ENCODE measurements at places on chromosomes 2 and 18.
A peak's percentile ranks its signal among the peaks of the same experiment; 100 is the strongest.

DNA sequence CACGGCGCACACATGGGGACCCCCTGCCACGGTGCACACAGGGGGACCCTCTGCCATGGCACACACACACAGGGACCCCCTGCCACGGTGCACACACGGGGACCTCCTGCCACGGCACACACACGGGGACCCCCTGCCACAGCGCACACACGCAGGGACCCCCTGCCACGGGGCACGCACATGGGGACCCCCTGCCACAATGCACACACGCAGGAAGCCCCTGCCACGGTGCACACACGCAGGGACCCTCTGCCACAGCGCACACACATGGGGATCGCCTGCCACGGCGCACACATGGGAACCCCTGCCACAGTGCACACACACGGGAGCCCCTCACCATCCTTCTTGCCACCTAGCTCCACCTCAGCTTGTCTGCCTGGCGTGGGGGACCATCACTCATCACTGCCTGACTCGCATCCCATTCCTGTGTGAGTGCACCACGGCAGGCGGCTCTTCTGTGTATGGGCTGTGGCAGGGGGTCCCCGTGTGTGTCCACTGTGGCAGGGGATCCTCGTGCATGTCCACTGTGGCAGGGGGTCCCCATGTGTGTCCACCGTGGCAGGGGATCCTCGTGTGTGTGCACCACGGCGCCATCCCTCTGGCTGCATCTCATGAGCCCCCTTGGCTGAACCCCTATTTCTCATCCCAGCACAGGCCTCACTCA lies 206.7 kb downstream of the EIPR1 start:
- DNase-seq, result no peak

- no peak for DNase-seq
Measured at GRCh38 chr2:219513787-219514186, 495 bp upstream of the ASIC4 start.

- no peak for DNase-seq
Measured at GRCh38 chr18:73101977-73102376, 234.2 kb upstream of the NETO1 start.

GRCh38 chr18:50117863-50118262 lies 77.1 kb downstream of the MYO5B start:
- DNase-seq, result no peak

DNA sequence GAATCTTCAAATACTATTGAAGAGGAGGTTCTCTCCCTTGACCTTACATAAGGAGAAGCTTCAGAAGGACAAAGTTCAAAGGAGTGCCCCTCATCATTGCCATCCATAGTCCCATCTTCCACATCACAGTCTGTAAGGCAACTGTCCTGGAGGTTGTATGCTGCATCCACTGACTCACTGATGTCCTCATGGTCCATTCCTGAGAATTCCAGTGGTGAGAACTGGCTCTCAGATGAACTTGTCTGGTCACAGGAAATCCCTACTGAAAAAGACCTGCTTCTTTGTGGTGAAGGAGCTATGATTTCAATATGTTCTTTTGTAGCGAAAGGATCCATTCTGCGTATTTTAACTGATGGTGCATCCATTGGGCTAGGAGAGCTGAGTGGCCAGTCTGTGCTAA lies 52.2 kb downstream of the EIF2AK3 start:
- DNase-seq, result no peak

- no peak for DNase-seq
Measured at GRCh38 chr2:102736110-102736409, 25.8 kb upstream of the TMEM182 start.

DNA sequence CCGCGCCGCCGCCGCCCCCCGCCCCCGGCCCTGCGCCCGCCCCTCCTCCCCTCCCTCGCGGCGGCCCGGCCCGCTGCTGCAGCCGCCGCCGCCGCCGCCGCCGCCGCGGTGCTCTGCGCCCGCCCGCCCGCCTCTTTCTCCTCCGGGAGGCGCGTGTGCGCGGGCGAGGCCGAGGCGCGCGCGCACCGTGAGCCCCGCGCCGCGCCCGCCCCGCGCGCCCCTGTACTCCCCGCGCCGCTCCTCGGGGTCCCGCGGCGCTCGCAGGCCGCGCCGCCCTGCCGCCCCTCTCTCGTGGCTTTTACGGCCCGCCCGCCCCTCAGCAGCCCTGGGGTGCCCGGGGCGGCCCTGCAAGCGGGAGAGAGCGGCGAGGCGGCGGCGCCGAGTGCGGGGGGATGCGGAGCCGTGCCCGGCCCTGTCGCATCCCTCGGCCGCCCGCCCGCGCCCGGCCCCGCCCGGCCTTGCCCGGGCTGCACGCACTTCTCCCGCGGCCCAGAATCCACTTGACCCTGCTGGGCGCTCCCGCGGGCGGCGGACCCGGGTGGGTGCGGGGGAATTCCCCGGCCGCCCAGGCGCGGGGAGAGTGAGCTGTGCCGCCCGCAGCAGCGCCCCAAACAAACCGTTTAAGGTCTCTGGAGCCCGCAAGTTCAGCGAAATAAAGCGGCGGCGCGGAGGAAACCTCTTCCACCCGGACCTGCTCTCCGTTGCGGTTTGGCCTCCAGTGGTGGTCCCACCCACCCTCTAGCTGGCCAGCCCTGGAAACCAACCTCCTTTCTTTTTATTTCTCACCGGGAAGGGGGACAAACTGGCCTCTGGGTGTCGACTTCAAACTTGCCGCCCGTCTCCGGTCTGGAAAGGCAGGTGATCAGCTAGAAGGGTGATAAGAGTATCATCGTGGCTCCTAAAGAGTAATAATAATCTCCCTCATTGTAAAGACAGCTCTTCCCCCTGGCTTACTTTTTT lies 37.4 kb downstream of the AFF3 start:
- peak; percentile 43 for DNase-seq

DNA sequence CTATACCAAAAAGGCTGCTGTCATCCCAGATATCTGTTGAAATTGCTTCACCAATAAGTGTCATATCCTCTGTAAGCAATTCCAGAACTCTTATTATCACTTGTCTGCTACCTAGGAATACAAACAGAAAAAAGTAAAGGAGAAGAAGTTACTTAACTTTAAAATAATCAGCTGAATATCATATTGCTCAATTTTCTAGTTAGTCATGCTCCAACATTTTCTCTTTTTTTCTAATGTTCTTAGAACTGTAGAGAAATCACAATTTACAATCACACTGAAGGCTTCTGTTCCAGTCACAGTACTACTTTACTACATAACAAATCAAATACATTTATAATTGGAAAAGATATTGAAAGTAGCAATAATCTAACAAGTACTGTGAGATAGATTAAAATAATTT lies 17.4 kb downstream of the RTTN start:
- no peak for DNase-seq

DNA sequence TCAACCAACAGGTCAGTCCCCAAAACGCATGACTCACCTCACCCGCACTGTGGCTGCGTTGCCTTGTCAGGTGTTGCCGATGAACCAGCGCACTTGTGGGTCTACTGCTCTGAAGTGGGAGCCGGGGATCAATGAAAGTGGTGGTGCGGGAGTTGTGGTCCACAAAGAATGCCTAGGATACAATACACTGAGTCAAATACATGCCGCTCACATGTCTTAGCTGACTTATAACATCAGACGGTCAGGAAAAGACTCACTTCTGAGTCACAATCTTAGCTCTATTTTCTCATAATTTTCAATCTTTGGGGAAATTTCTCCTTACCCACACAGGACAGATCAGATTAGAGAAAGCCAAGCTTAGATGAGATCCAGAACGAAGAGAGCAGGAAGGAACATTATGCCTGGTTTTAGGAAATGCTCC lies 107.1 kb upstream of the STK17B start:
- no peak for DNase-seq

DNA sequence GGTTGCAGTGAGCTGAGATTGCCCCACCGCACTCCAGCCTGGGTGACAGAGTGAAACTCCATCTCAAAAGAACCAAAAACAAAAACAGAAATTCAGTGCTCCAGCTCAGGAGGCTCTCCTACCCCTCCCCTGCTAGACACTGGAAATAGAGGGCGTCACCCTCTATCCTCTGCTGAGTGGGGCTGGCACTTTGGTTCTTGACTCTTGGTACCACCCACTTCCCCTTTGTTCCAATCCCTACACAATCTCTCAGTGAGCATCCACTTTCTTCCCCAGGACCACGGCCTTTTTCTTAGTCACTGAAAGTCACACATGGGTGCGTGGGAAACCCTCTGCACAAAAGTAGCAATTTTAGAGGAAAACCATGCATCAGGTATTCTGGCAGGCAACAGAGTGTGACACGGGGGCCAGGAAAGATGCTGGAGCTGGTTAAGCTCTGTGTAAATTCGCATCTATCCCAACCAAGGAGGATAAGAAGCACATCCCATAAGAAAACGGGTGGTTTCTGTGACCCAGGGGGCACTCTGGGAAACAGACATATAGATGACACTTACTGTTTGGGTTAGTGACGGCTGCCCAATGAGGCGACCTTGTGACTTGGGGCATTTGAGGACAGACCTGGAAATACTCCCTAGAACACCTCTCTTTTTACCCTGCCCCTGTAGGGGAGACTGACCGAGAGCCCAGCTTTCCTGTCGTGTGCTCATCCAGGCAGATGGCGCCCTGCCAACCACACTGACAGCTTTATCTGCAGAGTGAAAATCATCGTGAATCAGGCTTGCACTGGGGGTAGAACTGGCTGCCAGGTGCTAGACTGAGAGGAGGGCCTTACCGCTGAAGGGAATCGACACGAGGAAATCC lies 7.7 kb downstream of the HJURP start:
- no peak for DNase-seq

- DNase-seq, result peak; percentile 38
Measured at GRCh38 chr18:70659036-70659925, 370.4 kb downstream of the SOCS6 start.

All from hematopoietic multipotent progenitor cell (in vitro differentiated cells).